Brain microvascular endothelial cell (primary cell): ENCODE measurements at places on chromosomes 2 and 18.

- DNase-seq, result no peak
These were observed 108.8 kb downstream of the FMNL2 start for GRCh38 chr2:152443771-152444170.

DNA sequence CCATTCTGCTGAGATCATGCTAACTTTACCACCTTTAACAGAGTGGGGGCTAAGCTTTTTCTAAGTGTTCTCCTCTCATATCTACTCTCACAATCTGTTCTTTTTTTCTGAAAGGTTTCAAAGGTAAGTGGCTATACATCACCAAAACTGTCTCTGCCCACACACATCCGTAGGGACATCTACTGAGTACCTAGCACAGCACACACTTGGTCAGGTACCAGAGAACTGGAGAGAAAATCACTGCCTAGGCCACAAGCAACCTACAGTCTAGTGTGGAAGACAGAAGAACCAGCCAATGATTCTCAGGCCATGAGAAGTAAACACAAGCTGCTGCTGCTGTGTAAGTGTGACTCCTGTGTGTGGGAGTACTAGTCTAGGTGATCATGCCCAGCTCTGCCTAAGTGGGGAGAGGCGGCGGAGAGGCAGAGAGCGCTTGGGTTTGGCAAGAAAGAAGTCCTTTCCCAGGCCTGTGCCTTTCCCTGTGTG is 176.1 kb upstream of the ZFP36L2 start:
- DNase-seq, result no peak

- DNase-seq, result no peak
These were observed 32.3 kb upstream of the CTDP1 start for GRCh38 chr18:79647307-79647706.

DNA sequence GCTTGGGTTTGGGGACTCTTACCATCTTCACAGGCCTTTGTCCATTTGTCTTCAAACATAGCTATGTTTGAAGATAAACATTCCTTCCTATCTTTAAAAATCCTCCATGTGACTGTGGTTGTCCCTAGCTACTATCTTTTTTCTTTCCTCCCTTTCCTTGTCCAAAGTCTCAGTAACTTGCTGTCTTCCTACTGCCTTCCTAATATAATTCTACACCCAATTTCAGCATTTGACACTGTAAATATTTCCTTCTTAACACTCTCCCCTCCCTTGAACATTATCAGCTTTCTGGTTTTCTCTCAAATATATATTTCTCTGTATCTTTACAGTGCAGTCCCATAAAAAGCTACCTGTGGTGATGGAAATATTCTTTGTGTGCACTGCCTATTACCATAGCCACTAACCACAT is 5.3 kb upstream of the SP3 start:
- no peak for DNase-seq

DNA sequence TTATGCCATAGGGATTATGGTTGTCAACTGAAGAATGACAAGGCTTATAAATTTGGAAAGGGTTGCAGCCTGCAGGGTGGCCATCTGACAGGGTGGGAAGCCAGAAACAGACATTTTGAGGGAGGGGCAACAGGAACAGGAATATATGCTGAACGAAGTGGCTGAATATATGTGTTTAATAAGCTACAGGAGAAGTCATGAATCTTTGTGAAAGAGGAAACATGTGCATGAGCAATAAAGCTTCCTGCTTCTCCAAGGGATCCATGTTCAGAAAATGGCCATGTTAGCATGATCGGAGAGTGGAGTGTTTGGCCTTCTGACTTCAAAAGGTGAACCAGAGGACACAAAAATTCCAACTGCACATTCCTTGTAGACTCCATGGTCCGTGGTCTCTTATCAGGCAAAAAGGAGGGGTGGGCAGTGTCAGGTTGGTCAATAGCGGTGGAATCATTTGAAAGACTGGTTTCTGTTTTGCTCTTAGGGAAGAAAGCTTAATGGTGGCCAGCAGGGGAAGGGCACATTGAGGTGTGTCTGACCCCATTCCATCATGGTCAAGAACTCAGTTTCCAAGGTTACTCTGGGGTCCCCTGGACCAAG is 144.1 kb downstream of the SOCS6 start:
- DNase-seq, result no peak

DNA sequence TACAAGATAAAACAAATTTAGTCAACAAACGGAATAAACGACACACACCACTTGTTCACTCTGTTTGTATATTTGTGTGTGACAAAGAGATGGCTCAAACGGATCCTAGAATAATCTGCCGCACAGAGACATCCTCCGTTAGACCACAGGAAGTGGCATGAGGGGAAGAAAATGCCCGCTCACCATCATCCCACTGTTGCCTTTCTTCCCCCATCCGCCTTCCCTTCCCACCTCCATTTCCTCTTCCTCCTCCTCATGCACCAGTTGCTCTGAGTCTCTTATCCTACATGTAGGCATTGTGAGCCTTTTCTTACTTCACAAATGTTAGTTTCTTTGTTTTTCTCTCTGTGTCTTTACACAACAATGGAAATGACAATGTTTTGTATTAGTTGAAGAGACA is 228.5 kb upstream of the SMIM21 start:
- DNase-seq, result no peak

DNA sequence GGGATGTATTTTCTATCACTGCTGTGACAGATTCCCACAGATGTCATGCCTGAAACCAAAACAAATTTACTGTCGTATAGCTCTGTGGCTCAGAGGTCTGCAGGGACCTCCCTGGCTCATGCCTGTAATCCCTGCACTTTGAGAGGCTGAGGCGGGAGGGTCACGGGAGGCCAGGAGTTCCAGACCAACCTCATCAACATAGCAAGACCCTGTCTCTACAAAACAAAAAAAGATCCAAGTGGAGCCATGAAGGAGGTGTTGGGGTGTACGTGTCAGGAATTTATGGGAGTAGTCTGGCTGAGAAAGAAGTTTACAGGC is 51.0 kb upstream of the FAHD2A start:
- no peak for DNase-seq

DNA sequence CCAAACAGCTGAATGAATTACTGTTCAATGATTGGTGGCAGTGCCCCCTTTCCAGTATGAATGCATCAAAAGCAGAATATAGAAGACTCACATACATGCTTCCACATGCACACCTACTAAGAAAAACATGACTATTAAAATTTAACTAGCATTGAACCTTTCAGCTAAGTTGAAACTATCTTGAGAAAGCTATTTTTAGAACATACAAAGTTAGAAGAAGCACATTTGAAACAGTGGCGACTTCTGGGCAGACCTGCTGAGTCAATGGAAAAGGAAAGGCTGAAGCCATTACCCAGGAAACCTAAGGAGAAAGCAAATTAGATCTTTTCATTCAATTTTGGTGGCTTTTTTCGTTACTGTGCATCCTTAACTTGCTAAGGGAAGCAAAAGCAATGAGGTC is 55.9 kb downstream of the PLA2R1 start:
- DNase-seq, result no peak

DNA sequence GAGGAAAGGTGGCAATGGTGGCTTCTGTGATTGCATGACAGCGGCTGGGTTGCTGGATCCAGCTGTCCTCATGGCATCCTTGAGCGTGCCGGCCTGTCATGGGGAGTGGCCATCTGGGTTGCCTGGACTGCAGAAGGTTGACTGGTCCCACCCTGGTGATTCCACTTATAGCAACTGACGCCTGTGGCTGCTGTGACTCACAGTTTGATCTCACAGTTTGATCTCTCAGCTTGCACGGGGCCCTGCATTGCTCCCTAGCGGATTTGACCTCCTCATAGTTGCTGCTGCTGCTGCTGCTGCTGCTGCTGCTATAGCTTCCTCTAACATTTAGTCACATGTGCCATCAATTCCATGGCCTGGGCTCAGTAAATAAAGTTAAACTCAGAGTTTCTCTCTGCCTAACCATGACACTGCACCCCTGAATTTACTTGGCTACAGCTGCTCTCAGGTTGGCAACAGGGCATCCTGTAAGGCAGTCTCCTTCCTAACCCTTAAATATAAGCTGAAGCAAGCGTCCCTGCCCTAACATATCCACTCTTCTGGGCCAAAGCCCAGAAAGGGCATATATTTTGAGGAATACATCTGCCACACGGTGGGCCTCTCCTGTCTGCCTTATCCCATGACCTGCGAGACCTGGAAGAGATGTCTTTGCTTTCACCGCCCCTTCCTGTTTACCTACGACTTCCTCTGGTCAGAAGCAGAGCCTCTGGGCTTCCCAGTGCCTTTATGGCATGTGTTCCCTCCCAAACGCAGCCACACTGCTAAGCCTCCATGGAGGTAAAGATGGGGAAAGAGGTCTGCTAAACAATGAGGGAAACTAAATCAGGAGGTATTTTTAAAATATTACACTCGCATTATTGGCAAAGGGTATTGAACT is 37.8 kb upstream of the CCDC150 start:
- peak; percentile 99 for DNase-seq

- DNase-seq, result no peak
These were observed 57.6 kb downstream of the DPYSL5 start for GRCh38 chr2:26905341-26906198.

GRCh38 chr2:134717286-134718022 is 1.3 kb downstream of the TMEM163 start:
- no peak for DNase-seq

GRCh38 chr2:71157124-71157793 is 26.8 kb downstream of the MPHOSPH10 start:
- peak; percentile 24 for DNase-seq

DNA sequence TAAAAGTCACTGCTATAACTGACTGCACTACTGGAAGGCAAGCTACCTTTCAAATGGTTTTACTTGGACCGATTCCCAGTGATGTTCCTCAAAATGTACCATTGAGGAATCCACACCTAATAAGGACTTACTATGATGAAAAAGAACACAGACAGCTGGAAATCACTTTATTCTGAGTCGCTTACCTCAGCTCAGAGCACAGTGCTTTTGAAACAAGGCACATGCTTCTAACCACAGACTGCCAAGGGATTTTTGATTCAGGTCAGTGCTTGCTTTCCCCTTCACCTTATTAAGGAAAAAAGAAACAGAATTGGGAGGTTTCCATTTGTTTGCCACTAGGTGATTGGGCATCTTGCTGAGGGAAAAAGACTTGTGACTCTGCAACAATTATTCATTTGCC is 707.5 kb upstream of the FSHR start:
- no peak for DNase-seq

DNA sequence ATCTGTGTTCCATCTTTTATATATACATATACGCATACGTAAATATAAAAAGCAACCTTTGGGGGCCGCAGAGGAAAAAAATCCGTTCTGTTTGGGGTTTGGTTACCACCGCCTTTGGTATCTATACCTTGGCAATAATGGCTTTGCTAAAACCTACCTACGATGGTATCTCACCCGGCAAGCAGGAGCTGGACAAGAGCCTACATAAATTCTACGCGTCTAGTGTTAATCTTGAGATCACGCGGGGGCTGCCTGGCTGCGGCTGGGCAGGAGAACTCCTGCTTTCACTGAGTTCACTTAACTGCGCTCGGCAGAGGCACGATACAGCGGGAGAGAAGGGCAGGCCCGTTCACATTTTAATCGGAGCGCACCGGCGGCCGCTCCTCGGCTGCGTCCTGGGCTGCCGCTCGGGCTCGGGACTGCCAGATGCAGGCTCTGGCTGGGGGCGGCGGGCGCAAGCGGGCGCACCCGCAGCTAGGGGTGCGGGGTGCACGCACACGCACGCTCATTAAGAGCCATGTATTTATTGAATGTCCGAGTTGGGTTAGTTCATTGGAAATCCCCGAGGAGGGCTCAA is 1.7 kb upstream of the POU3F3 start:
- no peak for DNase-seq

DNA sequence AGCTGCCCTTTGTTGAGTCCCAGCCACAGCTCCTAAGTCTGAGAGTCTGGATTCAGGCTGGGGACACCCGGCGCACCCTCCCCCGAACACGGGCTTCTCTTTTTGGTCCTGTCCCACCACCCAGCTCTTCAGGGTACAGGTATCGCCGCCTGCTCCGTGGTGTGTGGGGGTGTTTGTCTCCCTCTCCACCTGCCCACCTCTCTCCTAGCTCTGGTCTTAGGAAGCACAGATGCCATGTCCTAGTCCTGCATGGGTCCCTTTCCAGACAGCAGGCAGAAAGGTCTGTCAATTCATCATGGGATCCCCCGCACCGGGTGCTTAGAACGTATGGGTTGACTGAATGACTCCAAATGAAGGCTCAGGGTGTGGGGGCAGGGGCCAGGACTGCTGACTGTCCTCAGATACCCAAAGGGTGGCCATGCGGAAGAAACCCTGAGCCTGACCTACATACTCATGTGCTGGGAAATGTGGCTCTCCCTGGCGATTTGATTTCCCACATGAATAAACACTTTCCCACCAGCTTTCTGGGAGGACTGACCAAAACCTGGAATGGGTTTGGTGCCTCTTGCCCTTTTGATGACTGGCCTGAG is 156.8 kb downstream of the CELF4 start:
- DNase-seq, result no peak

- peak; percentile 63 for DNase-seq
These were observed 65.4 kb upstream of the VRK2 start for GRCh38 chr2:57981083-57981768.

DNA sequence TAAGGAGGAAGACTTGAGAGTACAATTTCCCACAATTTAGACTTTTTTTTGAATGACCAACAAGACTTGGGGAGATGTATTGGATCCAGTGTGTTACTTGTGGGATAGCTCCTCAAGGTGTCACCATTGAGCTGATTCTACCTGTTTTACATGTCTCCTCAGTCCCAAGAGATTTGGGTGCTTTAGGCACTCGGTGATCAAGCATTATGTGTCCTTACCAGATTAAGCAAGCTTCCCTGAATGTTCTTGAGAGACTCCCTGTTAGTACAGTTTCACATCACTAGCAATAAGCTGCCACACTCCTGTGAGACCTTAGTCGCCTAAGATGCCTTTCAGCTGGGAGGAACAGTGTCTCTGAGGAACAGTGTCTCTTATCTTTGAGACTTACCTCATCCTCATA is 384.3 kb upstream of the SYT4 start:
- DNase-seq, result peak; percentile 66

GRCh38 chr2:9112079-9112721 is 94.4 kb upstream of the ASAP2 start:
- DNase-seq, result peak; percentile 93

GRCh38 chr2:18317017-18317416 is 243.4 kb downstream of the RDH14 start:
- DNase-seq, result no peak

GRCh38 chr2:54176577-54176976 is 61.2 kb downstream of the ACYP2 start:
- peak; percentile 55 for DNase-seq

GRCh38 chr2:705971-706511 is 28.8 kb upstream of the TMEM18 start:
- no peak for DNase-seq

GRCh38 chr2:100589527-100589926 is 26.7 kb downstream of the PDCL3 start:
- DNase-seq, result no peak
